Cerebellar nuclear complex (tissue), 1 donor: ENCODE measurements at places on chromosomes 2 and 18.

DNA sequence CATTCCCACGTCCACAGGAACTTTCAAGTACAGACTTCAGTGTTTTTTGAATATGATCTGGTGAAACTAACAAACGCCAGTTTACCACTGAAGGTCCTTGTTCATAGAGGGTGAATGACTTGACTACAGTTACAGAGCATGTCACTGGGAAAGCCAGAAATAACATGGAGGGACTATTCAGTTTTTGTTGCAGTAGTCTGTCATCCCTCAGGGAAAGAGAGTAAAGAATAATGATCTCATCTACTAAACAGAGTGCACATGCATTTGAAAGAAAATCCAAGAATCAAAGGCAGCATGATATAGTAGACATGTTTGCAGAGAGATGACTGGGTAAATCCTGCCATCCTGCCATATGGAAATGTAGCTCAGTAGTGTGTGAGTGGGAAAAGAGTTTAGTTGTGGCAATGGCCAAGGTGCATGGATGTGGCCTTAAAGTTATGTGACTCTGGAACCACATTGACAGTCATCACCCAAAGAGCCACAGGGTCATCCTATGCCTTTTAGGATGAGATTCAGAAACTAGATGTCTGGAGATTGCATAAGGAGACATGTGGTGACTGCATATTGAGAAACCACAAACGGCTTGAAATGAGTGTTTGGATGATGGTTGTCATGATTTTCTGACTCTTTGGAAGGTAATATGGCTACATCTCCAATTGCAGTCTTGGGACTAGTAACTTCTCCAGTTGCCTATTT, 125.3 kb upstream of the ZEB2 start:
- no peak for DNase-seq

DNA sequence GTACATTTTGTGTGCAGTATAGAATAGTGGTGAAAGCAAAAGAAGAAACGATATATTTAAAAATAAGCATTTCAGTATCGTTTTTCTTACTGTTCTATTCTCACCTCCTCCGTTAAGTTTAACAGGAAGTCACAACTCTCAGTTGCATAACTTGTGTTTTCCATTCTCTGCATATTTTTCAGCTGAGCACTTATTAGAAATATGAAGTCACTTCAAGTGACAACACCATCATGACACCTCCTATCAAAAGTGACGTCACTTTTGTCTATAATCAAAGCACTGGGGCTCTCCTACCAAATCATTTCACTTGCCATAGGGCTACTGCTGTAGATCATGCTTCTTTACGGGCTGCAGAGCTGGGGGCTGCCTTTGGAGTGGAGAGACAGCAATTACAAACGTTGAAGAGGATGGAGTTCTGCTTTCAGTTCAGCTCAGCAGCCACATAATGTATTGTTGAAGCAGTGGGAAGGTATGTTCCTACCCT, 36.3 kb downstream of the STAT4 start:
- no peak for DNase-seq

DNA sequence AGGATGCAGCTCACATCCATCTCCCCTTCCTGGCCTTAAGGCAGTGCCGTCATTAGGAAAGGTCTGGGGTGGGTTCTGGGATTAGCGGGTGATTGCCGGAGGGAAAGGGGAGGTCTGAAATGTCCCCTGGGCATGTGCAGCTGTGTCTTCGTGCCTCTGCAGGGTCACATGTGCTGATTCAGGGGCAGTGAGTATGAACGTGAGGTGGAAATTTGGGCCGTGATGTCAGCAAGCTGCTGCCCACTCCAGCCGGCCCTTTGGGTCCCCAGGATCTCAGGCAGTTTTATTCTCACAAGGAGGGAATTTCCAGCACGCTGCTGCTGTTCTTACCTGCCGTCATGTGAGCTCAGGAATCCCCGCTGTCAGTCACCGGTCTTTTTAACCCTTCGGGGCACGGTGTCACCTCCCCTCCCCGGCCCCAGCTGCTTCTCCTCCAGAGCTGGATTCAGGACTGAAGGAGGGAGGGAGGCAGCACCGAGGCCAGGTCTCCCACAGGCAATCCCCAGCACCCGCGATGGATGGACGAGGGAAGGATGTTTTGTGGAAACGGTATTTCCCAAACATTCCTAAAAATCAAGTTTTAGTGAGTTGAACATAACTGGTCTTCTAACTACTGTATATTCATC, 23.5 kb downstream of the GPR35 start:
- no peak for DNase-seq

GRCh38 chr2:65054749-65055421, 1.3 kb upstream of the CEP68 start:
- no peak for DNase-seq
